ENCODE measurements at places on chromosomes 7 and 10.
A peak's percentile ranks its signal among the peaks of the same experiment; 100 is the strongest.

- DNase-seq = no peak
Observed at GRCh38 chr10:53638006-53638405, 865.4 kb upstream of the MBL2 start.

DNA sequence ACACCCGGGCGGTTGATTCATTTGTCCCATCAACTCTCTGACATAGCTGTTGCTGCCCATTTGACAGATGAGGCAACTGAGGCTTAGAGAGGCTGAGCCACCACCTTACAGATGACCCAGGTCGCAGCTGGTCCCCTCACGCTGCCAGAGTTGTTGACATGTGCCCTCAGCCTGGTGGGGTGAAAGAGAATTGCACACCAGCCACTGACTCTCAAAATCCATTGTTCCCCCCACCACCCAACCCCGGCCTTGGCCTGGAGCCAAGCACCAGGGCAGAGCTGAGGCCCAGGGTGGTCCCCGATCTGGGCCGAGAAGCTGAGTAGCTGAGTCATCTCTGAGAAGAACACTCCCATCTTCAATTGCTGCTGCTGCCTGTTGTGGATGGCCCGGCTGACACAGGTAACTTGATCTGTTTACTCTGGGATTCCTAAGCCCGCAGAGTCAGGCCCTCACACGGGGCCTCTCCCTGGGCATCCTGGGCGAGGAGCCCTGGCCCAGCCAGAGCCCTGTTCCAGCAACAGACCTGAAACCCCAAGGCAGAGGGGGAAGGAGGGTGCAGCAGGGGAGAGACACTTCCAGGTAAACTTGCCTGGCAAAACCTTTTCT, 27.5 kb downstream of the PVRIG start:
- DNase-seq = peak; percentile 94

DNA sequence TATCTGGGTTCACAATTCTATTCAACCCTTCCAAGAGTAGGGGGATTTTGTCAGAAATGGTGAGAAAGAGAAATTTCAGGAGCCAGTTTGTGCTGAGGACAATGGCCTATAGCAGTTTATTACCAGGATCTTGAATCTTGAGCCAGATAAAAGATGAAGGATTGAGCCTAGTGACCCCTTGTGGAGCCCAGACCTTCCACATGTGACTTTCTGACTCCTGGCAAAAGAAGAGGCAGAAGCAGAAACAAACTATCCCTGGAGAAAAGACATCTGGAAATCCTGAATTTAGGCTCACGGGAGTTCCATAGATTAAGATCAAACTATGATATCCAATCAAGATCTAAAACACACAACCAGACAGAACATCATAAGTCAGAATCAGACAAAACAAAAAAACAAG, 60.9 kb upstream of the CHRM2 start:
- no peak for DNase-seq

- DNase-seq = peak; percentile 95
Observed at GRCh38 chr7:50534690-50535290, 30.4 kb downstream of the DDC start.

GRCh38 chr10:21499701-21500577, 25.5 kb downstream of the SKIDA1 start:
- peak; percentile 86 for DNase-seq

- DNase-seq = no peak
Observed at GRCh38 chr10:11557513-11557912, 53.9 kb downstream of the USP6NL start.

GRCh38 chr10:112756235-112756527, 193.9 kb upstream of the TCF7L2 start:
- peak; percentile 70 for DNase-seq

- peak; percentile 89 for DNase-seq
Observed at GRCh38 chr10:116080553-116080952, 192.5 kb downstream of the GFRA1 start.

DNA sequence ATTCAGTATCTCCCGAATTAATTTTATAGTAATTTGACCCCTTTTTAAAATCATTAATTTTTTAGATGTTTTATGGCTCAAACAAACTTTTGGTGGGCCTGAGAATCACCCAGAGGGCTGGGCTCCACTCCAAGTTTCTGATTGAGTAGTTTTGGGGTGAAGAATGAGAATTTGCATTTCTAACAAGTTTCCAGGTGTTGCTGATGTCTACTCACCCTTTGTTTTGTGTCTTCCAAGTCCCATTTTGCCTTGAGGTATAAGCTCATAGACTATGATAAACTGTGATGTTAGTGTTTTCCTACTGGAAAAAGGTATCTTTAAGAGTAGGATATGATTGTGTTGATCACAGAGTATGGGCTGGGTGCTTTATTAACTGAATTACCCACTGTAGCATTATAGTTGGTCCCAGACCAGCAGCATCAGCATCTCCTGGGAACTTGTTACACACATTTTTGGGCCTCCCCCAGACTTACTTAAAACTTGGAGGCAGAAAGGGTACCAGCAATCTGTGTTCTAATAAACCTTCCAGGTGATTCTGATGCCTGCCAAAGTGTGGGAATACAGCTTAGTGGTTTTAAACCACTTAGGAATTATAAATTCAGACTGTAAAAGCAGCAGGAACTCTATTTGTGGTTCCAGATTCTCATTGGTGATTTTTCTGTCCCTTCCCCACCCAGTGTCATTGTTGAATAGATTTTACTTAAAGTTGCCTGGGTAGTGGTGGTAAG, 19.1 kb downstream of the ZNRF2 start:
- no peak for DNase-seq

Data from islet precursor cell (in vitro differentiated cells).